ENCODE measurements at places on chromosomes 6 and 20. TPM values are rescaled to one million over a fixed set of nuclear protein-coding genes. Genes with fewer than 3 reads are reported as not detected.

TRIM26 gene
- total RNA-seq = 39.2 TPM

IL17F gene
- not detected for total RNA-seq

TFAP2D gene
- total RNA-seq = not detected

TENT5A gene
- 8.4 TPM for total RNA-seq

NECAB3 gene
- total RNA-seq = 47.2 TPM

HCRTR2 gene
- not detected for total RNA-seq

ABRACL gene
- 11.9 TPM for total RNA-seq

SIGLEC1 gene
- 12.6 TPM for total RNA-seq

SULF2 gene
- total RNA-seq = 41.2 TPM

GRCh38 chr6:121849477-121849876, 414.0 kb downstream of the GJA1 start:
- peak; percentile 72 for ATAC-seq

GRCh38 chr6:45635284-45635867, 257.6 kb upstream of the SUPT3H start:
- ATAC-seq = no peak

DNA sequence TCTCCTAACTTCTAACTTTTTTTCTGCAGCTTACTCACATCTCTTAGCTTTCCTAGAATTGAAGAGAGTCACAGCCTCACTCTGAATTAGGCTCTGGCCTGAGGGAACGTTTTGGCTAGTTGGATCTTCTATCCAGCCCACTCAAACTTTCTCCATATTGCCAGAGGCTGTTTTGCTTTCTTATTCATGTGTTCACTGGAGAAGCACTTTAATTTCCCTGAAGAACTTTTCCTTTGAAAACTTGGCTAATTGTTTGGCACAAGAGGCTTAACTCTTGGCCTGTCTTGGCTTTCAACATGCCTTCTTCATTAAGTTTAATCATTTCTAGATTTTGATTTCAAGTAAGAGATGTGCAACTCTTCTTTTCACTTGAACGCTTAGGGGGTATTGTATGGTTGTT, 138.2 kb upstream of the PLCB4 start:
- no peak for ATAC-seq

- no peak for ATAC-seq
These were observed 131.9 kb downstream of the ERMARD start for GRCh38 chr6:169883316-169883715.

GRCh38 chr6:47477497-47478232, at the start of gene CD2AP:
CD2AP (plus strand) TSS chr6:47477789; CDS start chr6:47478245, 456 bp downstream.
- ATAC-seq = peak; percentile 94

GRCh38 chr6:36829919-36830544, 9.2 kb downstream of the CPNE5 start:
- peak; percentile 71 for ATAC-seq

DNA sequence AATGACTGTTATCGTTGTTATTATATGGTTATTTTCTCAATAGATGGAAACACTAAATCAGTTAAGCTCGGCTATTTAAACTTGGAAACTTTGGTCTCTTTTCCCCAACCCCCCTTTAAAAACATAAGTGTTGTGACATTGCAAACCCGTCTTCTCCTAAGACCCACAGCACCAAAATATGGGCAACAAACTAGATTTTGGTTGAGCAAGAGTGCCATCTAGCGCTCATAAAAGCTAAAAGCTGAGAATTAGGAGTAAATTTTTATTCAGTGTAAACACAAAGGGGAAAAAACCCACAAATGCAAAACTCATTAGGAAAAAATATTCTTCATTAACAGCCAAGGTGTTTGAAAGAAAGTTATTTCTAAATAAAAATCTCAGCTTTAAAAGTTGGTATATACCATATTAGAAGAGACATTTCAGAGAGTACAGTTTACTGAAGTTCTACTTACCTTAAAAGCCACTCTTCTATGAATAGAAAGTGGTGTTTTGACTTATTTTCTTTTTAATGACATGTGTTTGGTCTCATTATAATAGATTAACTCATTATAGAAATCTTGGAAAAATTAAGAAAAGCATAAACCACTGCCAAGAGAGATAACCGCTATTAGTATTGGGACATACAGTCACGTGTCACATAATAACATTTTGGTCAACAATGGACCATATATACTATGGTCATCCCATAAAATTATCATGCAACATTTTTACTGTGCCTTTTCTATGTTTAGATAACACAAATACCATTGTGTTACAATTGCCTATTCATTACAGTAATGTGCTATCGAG, 21.1 kb downstream of the SESN1 start:
- ATAC-seq = peak; percentile 61

GRCh38 chr6:150638765-150639164, 39.1 kb downstream of the PLEKHG1 start:
- ATAC-seq = no peak

DNA sequence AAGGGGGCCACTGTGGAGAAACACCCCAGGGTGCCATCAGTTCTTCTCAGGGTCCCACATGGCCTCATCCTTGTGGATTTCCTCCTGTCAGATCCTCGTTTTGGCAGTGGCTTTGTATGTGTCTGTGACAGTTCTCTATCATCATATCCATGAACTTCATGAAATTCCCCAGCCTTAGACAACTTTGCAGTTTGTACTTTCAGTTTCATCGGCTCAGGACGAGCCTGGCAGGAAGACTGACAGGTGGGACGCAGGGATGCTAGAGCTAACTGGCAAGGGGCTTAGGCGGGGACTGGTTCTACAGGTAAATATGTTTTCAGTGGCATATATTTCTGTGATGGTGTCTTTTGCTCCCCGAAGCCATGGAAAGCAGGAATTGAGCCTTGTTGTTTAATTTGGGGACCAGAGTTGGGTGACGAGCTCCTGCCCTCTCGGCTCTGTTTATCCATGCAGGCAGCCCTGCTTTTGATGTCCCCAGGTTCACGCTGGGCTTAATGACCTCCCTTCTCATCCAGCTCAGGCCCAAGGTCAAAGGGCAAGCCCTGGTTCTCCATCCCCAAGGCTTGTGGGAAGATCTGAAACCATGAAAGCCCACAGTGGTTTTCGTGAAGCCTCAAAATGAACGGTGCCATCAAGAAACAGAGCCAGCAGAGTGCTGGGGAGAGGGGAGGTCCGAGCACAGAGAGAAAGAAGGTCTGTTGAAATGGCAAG, 11.2 kb downstream of the SDCBP2 start:
- no peak for ATAC-seq

DNA sequence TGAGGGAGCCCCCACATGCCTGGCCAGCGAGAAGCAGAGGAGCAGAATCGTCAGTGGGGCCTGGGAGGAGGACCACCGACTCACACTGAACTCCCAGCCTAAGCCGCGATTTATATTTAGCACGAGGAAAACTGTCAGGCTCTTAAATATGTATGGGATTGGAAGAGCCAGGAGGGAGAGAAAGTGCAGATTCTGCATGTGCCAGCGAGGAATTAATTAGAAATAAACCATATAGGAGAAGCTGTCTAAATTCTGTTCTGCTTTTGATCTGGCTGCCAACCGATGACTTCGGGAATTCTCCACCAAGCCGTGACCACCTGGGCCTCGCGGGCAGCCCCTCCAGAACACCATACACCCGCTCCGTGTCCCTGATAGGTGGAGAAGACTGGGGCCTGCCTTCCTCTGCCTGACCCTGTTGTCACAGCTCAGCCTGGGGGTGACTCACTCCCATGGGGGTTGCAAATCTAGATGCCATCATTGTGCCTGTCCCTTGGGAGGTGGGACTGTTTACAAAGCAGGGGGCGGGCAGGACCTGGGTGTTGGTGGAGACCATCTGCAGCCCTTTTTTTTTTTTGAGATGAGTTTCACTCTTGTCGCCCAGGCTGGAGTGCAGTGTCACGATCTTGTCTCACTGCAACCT, 91.1 kb upstream of the PMEPA1 start:
- no peak for ATAC-seq

DNA sequence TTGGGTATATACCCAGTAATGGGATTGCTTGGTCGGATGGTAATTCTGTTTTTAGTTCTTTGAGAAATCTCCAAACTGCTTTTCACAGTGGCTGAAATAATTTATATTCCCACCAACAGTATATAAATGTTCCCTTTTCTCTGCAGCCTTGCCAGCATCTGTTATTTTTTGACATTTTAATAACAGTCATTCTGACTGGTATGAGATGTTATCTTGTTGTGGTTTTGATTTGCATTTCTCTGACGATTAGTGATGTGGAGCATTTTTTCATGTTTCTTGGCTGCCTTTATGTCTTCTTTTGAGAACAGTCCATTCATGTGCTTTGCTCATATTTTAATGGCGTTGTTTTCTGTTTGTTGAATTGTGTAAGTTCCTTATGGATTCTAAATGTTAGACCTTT, 641.6 kb downstream of the HACE1 start:
- ATAC-seq = no peak
